Stimulated activated CD8-positive, alpha-beta memory T cell treated with anti-CD3 and anti-CD28 coated beads, Interleukin-15, amount 100 ng/mL, for 4 hours (primary cell): ENCODE measurements at places on chromosomes 2 and 18.

DNA sequence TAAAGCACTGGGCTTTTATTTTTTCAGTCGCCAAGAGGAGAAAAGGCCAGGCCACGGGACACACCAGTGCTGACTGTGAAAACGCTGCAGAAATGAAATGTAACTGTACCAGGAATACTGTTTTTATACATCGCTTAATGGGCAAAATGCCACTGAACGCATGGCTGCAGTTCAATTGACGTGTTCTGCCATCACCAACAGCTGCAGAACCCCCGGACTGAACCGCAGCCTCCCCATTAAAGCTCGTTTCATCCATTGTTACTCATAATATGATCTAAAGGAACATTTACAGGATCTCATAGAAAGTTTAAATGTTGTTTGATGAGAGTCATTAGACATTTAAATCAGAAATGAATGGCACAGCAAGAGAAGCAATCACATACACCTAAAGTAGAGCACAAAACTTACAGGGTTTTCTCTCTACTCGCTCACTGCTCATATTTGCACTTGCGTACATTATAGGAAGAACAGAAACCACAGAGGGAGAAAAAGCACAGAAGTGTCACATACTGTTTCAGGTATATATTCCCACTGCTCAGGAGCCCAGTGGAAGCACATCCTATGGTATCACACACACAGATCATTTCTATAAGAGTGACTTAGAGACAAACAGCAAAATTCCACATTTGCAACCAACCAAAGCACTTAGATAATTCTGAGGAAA lies 35.3 kb downstream of the TCF4 start:
- DNase-seq, result no peak

DNA sequence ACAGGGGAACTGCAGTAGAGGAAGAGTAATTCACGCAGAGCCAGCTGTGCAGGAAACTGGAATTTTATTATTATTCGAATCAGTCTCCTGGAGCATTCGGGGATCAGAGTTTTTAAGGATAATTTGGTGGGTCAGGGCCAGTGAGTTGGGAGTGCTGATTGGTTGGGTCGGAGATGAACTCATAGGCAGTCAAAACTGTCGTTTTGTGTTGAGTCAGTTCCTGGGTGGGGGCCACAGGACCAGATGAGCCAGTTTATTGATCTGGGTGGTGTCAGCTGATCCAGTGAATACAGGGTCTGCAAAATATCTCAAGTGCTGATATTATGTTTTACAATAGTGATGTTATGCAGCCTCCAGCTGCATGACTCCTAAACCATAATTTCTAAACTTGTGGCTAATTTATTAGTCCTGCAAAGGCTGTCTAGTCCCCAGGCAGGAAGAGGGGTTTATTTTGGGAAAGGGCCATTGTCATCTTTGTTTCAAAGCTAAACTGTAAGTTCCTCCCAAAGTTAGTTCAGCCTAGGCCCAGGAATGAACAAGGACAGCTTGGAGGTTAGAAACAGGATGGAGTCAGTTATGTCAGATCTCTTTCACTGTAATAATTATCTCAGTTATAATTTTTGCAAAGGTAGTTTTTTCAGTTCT lies 67.0 kb downstream of the ASAP2 start:
- no peak for DNase-seq

DNA sequence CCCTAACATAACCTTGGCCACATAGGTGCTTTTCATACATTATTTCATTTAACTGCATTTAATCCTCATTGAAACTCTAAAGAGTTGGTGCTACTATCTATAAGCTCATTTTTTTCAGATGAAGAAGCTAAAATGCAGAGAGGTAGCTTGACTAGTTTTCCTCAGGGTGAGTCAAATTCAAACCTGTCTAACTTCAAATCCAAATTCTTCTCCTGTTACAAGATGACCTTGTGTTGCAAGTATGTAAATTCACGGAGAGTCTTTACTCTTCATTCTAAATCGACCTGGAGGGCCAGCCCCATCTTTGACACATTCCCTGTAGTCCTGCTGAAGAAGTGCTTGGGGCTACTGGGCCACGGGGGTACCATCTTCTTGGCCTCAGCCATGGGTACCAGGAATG lies 8.2 kb upstream of the SETBP1 start:
- DNase-seq, result no peak

DNA sequence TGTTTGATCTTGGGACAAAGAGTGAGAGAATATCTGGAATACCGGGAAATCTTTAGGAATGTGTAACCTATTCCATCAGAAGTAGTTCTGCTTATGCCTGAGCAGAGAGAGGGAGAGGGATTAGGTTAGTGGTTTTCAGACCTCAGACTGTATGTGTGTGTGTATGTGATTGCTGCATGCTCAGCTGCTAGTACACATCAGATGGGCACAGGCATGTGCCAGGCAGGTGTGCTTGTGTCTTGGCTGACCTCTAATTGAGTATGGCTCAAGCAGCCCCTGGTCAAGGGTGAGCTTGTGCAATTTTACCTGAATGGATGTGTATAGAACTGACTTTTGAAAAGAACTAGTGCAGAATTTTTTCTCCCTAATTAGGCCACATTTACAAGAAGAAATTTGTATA lies 91.2 kb downstream of the INSIG2 start:
- DNase-seq, result no peak
